SK-N-SH (cell line): ENCODE measurements at places on chromosomes 4 and X. TPM values are rescaled to one million over a fixed set of nuclear protein-coding genes. Genes with fewer than 3 reads are reported as not detected.

Gene ADGRL3
- 0.02 and 0.03 TPM in 2 replicates for polyA plus RNA-seq

Gene POLN
- 0.67 and 1.2 TPM in 2 replicates for polyA plus RNA-seq

Gene VSIG1
- not detected in 2 replicates for polyA plus RNA-seq

Gene DGKK
- polyA plus RNA-seq: 0.02 and 0.06 TPM in 2 replicates

Gene SLC9B1
- 0.21 and 0.37 TPM in 2 replicates for polyA plus RNA-seq

Gene SMIM20
- 39.2 and 39.4 TPM in 2 replicates for polyA plus RNA-seq

Gene TSPAN7
- 0.39 and 0.55 TPM in 2 replicates for polyA plus RNA-seq

Gene KCNE5
- 0.16 and 0.21 TPM in 2 replicates for polyA plus RNA-seq

Gene TIGD4
- polyA plus RNA-seq: 0.13 and 0.28 TPM in 2 replicates

GRCh38 chr4:26173619-26174018 lies 147.2 kb upstream of the RBPJ start:
- no peak for DNase-seq
- no peak overlapping the region for H3K4me3 ChIP-seq
- H3K36me3 ChIP-seq: no peaks in the 10 kb centered on the region

- H3K27me3 ChIP-seq: no peaks in the 10 kb centered on the region
- DNase-seq: no peak
- H3K27ac ChIP-seq: no peak overlapping the region
- no peaks in the 10 kb centered on the region; the same call in 1 of the 2 replicates for H3K4me1 ChIP-seq
- H3K4me3 ChIP-seq: no peak overlapping the region
Observed at GRCh38 chrX:65707151-65707550, 39.7 kb downstream of the MSN start.

GRCh38 chr4:186942758-186943377 lies 219.2 kb upstream of the FAT1 start:
- H3K4me3 ChIP-seq: no peak overlapping the region
- DNase-seq: peak; percentile 33

DNA sequence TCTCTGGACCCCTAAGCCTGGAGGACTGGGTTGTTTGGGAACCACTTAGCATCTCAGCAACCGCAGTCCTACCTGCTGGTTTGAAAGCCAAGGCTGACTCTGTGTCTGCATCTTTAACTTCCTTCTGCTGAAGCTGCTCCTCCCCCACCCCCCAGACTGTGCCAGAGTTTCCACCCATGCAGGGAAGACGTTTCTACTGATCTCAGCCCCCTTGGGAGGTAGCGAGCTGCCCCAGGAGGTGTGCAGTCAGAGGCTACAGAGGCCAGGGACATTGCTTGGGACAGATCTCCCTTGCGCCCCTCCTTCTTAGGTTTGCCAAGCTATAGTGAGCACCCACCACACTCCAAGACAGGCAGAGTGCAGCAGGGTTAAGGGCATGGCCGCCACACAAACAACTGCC lies 4.7 kb upstream of the FATE1 start:
- no peaks in the 10 kb centered on the region for H3K4me1 ChIP-seq
- no peaks in the 10 kb centered on the region for H3K36me3 ChIP-seq
- H3K27ac ChIP-seq: no peak overlapping the region
- no peak for DNase-seq

DNA sequence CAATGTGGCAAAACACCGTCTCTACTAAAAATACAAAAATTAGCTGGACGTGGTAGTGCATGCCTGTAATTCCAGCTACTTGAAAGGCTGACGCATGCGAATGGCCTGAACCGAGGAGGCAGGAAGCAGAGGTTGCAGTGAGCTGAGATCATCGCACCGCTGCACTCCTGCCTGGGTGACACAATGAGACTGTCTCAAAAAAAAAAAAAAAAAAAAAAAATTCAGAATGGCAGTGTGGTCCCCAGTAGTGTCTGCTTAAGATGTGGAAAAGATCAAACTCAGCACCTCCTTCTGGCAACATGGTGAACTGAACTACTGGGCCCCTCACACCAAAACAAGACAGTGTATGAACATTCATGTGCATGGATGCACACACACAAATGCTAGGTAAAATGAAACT lies 32.2 kb downstream of the SMS start:
- H3K36me3 ChIP-seq: peaks cover 52% of the 10 kb centered on the region
- no peaks in the 10 kb centered on the region; the same call in 1 of the 2 replicates for H3K4me1 ChIP-seq
- no peaks in the 10 kb centered on the region for H3K27me3 ChIP-seq
- H3K4me3 ChIP-seq: no peak overlapping the region
- no peak for DNase-seq

GRCh38 chrX:150478496-150479492 lies 89.6 kb upstream of the MTM1 start:
- H3K27me3 ChIP-seq: no peaks in the 10 kb centered on the region
- H3K4me1 ChIP-seq: no peaks in the 10 kb centered on the region
- H3K27ac ChIP-seq: no peak overlapping the region
- no peak for DNase-seq

DNA sequence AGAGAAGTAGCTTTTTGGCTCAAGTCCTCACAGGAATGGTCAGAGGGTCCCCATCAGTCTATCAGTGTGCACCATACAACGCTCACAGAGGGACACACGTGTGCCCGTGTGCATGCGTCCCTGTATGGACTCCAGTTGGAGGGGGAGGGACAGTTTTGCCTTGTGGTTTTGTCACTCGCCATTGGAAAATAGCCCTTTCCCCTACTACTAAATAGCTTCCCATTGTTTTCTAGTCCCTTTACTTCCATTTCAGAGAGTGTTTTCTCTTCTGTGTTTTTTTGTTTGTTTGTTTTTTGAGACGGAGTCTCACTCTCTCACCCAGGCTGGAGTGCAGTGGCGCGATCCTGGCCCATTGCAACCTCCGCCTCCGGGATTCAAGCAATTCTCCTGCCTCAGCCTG lies 34.9 kb downstream of the WDR13 start:
- H3K4me3 ChIP-seq: no peak overlapping the region
- no peaks in the 10 kb centered on the region for H3K36me3 ChIP-seq
- H3K27ac ChIP-seq: no peak overlapping the region
- 0 out of 2 replicates have a peak, but pooled peaks cover 6% of the 10 kb centered on the region for H3K27me3 ChIP-seq
- DNase-seq: no peak

GRCh38 chr4:76898385-76898692 lies 395 bp upstream of the SOWAHB start:
- H3K27me3 ChIP-seq: peaks cover 28% of the 10 kb centered on the region
- no peak overlapping the region for H3K27ac ChIP-seq
- H3K36me3 ChIP-seq: no peaks in the 10 kb centered on the region
- peak overlapping the region; percentile 51 for H3K4me3 ChIP-seq
- no peaks in the 10 kb centered on the region for H3K4me1 ChIP-seq
- DNase-seq: no peak

GRCh38 chr4:47032405-47033106 lies 1.2 kb downstream of the GABRB1 start:
- H3K27me3 ChIP-seq: peaks cover 27% of the 10 kb centered on the region; the same call in 1 of the 2 replicates
- no peak overlapping the region for H3K27ac ChIP-seq
- H3K4me3 ChIP-seq: peak overlapping the region; percentile 48
- H3K4me1 ChIP-seq: no peaks in the 10 kb centered on the region
- H3K36me3 ChIP-seq: no peaks in the 10 kb centered on the region

- no peaks in the 10 kb centered on the region for H3K27me3 ChIP-seq
- peak; percentile 14 for DNase-seq
- H3K36me3 ChIP-seq: no peaks in the 10 kb centered on the region
- no peaks in the 10 kb centered on the region; the same call in 1 of the 2 replicates for H3K4me1 ChIP-seq
Observed at GRCh38 chr4:96170198-96170597, 330.3 kb downstream of the PDHA2 start.

- no peaks in the 10 kb centered on the region for H3K36me3 ChIP-seq
- no peak for DNase-seq
- H3K27ac ChIP-seq: no peak overlapping the region
- H3K4me1 ChIP-seq: no peaks in the 10 kb centered on the region
- H3K27me3 ChIP-seq: no peaks in the 10 kb centered on the region; the same call in 1 of the 2 replicates
Observed at GRCh38 chr4:177771645-177772044, 329.4 kb upstream of the AGA start.

DNA sequence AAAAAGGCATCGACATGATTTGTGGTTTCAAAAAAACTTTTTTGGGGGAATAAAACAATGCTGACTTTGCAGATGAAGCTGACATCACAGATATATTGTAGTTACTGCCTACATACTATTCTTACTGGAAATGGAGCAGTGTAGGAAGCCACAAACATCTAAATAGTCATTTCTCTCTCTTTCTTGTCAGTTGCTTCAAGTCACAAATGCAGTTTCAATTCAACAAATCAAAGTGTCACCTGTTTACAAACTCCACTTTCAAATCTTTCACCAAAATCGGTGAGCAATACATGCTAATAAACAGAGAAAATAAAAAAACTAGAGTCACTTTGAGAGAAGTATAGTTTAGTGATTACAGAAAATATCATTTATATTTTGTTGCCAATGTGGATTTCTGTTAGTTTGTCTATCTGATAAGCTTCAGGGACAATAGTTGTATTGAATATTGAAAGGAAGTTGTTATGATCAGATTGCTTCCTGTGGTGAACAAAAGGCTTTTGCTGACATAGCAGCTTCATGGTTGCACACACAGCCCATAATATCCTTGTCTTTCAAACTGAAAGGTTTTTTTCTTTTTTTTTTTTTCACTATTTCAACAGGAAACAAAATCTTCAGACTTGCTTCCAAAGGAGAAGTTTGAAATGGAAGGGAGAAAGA lies 49.7 kb upstream of the PTPN13 start:
- H3K36me3 ChIP-seq: no peaks in the 10 kb centered on the region
- H3K4me1 ChIP-seq: no peaks in the 10 kb centered on the region
- no peak overlapping the region for H3K27ac ChIP-seq
- no peaks in the 10 kb centered on the region for H3K27me3 ChIP-seq

GRCh38 chrX:53715346-53715924 lies 28.9 kb upstream of the HUWE1 start:
- no peak for DNase-seq
- no peaks in the 10 kb centered on the region for H3K4me1 ChIP-seq
- H3K27me3 ChIP-seq: no peaks in the 10 kb centered on the region; the same call in 1 of the 2 replicates
- no peak overlapping the region for H3K4me3 ChIP-seq

DNA sequence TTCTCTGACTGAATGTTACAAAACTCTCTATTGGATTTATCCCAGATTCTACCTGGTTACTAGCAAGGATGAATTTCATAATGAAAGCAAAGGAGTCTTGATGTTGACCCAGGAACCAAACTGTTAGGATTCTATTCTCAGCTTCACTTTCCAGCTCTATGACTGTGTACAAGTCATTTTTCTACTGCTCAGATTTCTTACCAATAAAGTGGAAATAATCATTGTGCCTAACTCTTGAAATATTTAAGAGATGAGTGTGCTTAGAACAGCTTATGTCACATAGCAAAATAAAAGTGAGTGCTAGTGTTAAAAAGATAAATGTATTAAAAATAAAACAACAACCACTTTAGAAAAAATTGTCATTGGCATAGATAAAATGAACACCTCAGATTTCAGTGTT lies 45.6 kb downstream of the EPHA5 start:
- H3K27me3 ChIP-seq: no peaks in the 10 kb centered on the region
- H3K27ac ChIP-seq: no peak overlapping the region
- no peaks in the 10 kb centered on the region for H3K36me3 ChIP-seq
- no peaks in the 10 kb centered on the region for H3K4me1 ChIP-seq
- no peak overlapping the region for H3K4me3 ChIP-seq
- DNase-seq: no peak

DNA sequence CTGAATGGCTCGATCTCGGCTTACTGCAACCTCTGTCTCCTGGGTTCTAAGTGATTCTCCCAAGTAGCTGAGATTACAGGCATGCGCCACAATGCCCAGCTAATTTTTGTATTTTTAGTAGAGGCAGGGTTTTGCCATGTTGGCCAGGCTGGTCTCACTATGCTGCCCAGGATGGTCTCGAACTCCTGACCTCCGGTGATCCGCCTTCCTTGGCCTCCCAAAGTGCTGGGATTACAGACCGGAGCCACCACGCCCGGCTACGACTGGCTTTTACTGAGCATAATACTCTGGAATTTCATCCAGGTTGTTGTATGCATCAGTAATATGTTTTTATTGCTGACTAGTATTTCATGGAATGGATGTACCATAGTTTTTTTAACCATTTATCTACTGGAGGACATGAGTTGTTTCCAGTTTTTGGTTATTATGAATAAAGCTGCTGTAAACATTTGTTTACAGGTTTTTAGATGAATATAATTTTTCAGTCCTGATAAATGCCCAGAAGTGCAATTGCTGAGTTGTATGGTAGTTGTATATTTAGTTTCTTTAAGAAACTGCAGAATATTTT lies 31.2 kb downstream of the N4BP2 start:
- no peak overlapping the region for H3K4me3 ChIP-seq
- no peaks in the 10 kb centered on the region for H3K36me3 ChIP-seq
- H3K4me1 ChIP-seq: no peaks in the 10 kb centered on the region

DNA sequence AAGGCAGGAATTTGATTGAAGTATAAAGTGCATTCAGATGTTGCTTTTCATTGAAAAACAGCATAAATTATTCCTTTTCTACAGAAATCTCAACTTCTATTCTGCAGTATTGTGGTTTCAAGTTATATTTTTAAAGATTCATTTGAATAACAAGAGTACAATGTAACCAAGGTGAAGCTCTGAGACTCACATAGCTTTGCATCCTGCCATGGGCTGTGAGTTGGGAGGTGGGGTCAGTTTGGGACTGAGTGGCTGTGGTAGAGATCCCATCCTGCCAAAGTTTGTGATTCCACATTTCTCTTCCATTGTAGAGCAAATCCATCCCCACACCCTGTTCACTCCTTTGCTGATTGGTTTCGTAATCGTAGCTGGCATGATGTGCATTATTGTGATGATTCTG lies 69.2 kb downstream of the KIT start:
- H3K4me1 ChIP-seq: no peaks in the 10 kb centered on the region
- H3K27me3 ChIP-seq: no peaks in the 10 kb centered on the region
- DNase-seq: no peak

DNA sequence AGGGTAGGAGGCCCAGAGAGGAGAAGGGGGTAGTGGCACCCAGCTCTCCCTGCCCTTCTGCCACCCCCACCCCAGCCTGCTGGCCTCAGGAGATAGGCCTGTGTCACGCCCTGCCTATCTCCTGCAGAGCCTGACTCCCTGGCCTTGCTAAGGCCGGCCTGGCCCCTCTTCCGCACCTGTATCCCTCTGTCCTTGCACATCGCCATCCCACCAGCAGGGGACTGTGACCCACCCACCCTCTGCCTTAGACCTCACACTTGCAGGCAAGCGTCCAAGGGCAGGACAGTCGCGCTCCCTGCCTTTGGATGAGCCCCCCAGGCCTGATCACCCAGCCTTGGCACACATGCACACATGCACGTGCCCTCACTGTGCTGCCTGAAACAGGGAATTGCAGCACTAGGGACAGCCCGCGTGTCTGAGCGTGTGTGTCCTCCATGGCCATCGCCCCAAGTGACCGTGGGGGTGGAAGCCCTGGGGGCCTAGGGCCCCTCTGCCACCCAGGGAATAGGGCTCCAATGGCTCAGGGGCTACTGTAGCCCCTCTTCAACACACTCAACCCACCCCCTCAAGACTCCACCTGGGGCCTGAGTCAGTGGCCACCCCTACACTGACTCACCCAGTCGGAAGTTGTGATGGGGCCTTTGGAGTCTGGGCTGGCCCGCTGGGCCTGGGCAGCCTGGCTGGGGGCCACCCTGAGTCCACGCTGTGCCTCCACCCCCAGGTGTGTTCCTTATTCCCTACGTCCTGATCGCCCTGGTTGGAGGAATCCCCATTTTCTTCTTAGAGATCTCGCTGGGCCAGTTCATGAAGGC lies 2.1 kb downstream of the SLC6A8 start:
- no peaks in the 10 kb centered on the region for H3K4me1 ChIP-seq
- DNase-seq: peak; percentile 69
- peaks cover 7% of the 10 kb centered on the region; the same call in 1 of the 2 replicates for H3K27me3 ChIP-seq
- H3K4me3 ChIP-seq: peak overlapping the region; percentile 50
